ENCODE measurements at places on chromosomes 13 and 19.

DNA sequence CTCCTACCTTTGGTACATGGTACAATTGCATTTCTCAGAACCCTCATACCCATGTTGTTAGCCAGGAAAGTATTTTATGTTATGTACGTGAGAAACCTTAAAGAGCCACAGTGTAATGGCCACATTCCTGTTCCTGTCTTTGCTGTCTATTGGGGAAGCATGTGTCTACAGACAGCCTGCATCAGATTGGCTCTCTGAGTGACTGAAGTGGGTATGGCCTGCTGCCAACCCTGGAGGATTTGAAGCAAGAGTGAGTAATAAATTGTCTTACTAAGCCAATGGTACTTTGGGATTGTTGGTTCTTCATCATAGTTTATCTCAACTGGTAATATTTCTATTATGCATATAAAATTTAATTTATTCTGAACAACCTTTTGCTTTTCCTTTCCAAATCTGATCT is 574.1 kb downstream of the LMO7 start:
- no peak for DNase-seq

DNA sequence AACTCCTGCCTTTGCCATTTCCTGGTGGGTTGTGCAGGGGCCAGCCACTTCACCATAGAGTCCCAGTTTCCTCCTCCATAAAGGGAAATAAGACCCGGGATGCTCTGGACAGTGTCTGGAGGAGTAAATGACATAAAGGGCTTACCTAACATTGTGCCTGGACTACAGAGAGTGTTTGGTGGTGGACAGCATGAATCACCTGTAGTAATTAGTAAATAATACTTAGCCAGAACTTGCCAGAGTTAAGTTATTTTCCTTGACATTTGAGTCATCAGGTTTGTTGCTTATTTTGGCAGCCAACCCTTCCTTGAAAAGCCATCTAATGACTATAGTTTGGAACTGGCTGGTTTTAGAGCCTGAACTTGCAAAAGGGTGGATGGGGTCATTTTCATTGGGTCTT is 159.2 kb downstream of the SLC7A1 start:
- no peak for DNase-seq

DNA sequence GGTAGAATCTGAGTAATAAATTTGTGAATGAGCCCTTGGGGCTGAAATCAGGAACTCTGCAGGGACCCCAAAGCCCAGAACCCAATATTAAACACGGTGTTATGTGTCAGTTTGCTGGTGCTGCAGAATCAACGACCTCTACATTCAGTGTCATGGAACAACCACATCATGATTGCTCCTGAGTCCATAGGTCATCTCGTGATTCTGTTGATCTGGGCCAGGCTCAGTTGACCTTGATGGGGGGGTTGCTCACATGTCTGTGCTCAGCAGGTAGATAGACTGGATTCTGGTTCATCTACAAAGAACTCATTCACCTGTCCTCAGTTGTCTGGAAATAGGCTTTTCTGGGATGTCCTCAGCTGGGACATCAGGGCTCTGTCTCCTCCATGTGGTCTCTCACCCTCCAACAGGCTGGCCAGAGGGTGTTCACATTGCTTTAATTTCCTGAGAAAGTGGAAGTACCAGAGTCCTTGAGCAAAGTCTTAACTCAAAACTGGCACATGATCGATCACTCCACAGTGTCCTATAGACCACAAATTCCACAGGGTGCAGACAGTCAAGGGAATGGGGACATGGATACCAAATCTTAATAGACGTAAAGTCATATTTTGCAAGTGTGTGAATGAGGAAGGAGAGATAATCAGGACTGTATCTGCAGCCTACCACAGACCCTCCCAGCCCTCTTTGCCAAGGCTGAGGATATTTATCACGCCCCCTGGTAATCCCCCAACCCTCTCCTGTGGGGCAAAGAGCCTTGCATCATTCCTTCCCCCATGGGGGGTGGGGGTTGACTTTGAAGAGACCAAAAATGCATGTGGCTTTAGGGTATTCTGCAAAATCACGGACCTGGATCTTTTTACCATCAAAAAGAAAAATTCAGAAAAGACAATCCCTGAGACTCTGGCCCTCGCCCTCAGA is 39.3 kb upstream of the IGFL1 start:
- no peak for DNase-seq

GRCh38 chr13:24165746-24166145 is 5.2 kb downstream of the SPATA13 start:
- no peak for DNase-seq

GRCh38 chr19:15487038-15487437 is 7.7 kb upstream of the PGLYRP2 start:
- no peak for DNase-seq

DNA sequence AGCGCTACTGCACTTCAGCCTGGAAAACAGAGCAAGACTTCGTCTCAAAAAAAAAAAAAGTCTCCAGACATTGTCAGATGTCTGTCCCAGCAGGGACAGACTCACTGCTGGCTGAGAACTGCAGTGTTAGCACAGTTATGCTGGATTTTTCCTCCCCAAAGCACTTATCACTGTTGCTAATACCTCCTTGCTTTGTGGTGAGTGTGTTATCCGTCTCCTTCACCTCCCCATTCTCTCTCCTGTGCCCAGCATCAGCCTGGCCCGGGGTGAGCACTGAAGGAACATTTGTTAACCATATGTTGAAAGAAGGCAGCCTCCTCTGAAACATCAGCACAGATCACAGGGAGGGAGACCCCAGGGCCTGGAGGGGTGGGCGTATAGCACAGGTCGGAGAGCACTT is 11.3 kb downstream of the MYO9B start:
- DNase-seq, result no peak

DNA sequence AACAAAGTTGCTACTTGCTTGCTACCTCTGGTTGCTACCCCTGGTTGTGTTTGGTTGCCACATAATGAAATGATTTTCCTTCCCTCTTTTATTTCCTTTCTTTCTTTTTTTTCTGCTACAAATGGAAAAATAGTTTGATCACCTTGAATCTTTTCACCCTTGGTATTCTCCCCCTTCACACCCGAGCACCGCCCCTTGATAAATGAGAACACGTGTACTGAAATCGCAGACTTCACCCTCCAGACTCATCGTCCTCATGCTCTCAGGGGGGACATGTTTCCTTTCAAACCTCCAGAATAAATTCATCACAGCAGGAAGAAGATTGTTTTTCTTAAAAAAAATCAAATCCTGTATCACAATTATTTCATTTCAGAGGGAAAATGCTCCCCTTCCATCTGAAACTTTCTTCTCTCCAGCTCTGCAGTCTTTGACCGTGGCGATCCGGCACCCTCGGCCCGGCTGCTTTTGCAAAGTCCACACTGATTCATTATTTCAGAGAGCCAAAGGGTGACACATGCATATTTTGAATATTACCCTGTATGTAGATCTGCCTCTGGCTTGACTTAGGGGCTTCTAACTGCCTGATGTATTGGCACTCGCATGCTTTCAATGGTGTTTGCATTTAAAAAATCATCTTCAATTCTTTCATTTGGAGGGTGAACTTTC is 222.6 kb upstream of the MAB21L1 start:
- DNase-seq, result no peak

- no peak for DNase-seq
These were observed 174.6 kb downstream of the SPRY2 start for GRCh38 chr13:80166352-80166751.

DNA sequence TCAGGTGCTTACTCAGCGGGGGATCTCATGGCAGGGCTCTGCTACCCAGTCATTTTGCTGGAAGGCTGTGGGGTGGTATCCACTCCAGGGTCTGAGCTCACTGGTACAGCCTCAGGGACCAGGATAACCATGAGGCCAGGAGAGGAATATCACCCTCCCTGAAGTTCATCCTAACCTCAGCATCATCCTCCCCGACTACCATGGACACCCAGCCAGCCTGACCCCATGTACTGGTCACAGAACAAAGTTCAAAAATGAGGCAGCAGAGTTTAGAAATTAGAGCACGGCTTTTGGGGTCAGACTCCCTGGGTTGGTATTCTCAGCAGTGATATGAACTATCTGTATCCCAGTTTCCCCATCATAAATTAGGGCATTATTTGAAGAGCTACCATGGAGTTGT is 35.5 kb upstream of the RXFP2 start:
- DNase-seq, result no peak

GRCh38 chr19:5282901-5283300 is 57.7 kb downstream of the PTPRS start:
- no peak for DNase-seq

DNA sequence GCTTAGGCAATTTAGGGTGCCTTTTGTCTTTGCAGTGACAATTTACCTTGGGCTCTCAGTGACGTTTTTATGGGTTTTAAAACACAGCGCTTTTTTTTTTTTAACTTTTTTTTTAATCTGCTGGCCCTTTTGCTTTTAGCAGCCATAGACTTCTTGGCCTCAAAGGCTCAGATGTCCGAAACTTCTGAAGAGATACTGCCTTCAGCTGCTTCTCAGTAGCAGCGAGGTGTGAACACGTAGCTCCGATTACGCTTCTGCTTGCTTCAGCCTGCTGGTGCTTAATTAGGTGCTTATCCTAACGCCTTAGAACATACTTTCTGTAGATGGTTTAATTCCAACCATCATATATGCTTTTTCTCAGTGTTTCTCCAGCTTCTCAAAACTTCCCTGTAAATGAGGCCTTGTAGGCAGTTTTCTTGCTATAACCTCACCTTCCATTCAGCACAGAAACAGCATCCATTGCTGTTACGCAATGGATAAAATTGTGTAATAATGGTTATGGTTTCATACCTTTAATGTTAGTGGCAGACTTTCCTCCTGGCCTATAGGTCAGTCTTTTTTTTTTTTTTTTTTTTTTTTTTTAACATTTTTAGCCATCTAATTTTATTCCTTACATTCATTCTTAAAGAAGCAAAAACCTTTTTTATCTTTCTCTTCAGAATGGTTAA is 723.9 kb downstream of the GPC5 start:
- no peak for DNase-seq

DNA sequence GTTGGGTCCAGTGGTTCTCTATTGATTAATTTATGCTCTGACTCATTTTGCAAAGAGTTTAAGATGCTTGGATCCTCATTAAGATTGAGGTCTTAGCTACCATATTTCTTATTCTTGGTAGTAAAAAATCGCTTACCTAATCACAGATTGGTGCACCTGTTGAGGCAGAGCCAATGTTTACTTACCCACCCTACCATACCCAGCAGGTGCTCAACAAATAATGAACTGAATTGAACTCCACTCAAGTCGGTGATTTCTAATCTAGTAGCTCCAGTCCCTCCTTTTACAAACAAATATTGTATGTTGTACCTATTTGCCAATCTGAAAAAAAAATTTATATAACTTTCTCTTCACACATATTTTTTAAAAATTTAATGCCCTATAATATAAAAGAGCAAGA is 361.0 kb downstream of the FGF14 start:
- DNase-seq, result no peak

DNA sequence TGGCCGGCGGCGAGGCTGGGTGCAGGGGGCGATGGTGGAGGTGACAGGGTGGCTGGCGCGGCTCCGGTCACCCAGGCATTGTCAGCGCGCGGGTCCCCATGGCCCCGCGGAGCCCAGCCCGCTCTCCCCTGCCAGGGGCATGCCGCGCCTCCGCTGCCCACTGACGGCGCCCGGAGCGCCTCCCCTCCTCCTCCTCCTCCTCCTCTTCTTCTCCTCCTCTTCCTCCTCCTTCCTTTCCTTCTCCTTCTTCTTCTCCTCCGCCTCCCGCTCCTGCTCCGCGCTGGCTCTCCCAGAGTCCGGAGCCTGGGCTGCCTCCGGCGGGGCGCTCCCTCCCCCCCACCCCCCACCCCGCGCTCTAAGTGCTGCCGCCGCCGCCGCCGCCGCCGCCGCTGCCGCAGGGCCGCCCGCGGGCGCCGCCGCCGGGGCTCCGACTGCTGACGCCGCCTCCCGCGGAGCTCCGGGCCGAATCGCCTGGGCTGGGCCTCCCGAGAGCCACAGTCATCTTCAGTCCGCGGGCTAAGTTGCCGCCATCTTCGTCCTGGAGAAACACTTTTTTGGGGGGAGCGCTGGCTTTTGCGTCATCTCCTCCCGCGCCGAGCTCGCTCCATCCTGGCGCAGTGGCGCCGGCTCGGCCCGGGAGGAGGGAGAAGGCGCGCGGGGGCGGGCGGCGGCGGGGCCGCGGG is 348.3 kb downstream of the LIG4 start:
- no peak for DNase-seq

GRCh38 chr13:30376426-30377311 is 45.6 kb upstream of the UBE2L5 start:
- peak; percentile 47 for DNase-seq

- DNase-seq, result no peak
These were observed 19.6 kb downstream of the CELF5 start for GRCh38 chr19:3243819-3244700.

DNA sequence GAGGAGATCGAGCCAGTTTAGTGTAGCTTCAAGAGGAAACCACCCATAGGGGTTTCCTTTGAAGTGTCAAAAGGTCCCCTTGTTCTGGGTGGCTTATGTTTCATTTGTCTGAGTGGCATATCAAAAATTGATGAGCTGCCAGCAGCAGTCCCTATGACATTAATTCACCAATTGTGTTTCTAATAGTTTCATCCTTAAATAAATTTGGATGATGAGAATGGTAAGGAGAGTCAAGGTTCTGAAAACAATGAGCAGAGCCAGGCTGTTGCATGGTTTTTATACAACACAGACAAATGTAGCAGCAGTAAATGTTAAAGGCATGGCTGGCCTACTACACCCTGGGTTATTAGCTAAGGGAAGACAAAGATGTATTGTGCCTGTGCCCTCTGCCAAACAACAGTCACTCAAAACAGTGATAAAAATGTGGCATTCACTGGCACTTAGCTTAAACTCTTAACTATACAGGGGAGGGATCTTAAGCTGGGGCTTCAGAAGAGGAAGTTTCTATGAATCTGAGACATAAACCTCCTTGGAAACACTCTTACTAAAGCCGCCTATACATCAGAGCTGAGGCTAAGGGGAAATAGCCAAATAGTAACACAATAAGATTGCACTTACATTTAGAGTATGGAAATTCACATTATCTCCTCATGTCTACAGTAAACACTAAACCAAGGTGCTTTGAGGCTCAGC is 200.5 kb downstream of the POU4F1 start:
- no peak for DNase-seq

DNA sequence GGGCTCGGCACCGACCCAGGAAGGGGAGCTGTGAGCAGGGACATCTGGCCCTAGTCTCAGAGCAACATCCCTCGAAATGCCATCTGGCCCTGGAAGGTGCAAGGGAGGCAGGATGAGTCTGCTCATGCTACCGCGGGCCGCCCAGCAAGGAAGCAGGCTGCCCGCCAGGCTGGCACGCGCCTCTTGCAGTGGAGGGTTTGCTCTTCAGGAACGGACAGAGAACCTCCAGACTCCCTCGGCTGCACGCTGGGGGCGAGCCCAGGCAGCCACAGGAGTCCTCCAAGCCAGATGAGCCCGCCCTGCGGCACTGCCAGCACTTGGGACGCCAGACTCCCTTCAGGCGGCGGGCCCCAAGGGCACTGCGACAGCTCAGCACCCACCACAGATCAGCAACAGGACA is 10.1 kb upstream of the ATP8B3 start:
- no peak for DNase-seq

GRCh38 chr13:104522235-104523072 is 1456.2 kb upstream of the SLC10A2 start:
- DNase-seq, result peak; percentile 59

- no peak for DNase-seq
These were observed 4.2 kb downstream of the SSC5D start for GRCh38 chr19:55492362-55492944.

Measured in mesenteric fat pad (tissue), 1 donor.